ENCODE measurements at places on chromosomes 1 and 21.

- no peak for DNase-seq
These were observed 35.7 kb downstream of the ZBTB8B start for GRCh38 chr1:32500387-32501209.

GRCh38 chr1:95548211-95548610 is 314.2 kb downstream of the RWDD3 start:
- no peak for DNase-seq

DNA sequence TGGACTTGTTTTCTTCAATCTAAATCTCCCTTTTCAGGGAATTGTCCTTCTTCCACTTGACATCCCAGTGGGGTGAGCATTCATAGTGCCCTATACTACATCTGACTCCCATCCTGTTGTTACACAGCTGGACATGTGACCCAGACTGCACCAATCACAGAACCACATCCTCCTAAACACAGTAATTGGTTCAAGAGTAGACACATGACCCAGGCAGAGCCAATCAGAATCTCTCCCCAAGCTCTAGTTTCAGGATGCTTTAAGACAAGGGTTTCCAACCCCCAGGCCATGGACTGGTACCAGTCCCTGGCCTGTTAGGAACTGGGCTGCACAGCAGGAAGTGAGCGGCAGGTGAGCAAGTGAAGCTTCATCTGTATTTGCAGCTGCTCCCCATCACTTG is 5.6 kb upstream of the DDOST start:
- no peak for DNase-seq

- DNase-seq, result no peak
These were observed 30.6 kb upstream of the MCOLN3 start for GRCh38 chr1:85078903-85079302.

- no peak for DNase-seq
These were observed 2.5 kb downstream of the S100A9 start for GRCh38 chr1:153360190-153360589.

- no peak for DNase-seq
These were observed 30.5 kb downstream of the CAMTA1 start for GRCh38 chr1:6815726-6816125.

DNA sequence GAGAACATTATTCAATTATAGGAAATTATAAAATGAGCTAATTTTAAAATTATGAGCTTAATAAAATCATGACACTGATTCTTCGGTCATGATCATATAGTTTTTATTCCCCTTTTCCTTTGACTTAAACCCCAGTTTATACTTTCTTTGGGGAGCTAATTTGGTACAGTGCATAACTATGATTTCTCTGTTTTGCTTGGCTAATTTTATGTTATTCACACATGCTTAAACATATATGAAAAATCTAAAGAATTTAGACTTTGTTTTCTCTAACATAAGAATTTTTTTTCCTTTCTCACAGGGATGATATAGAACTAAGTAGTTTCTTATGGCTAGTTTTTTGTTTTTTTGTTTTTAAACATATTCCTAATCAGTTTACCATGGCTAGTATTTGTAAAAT is 52.5 kb downstream of the STXBP3 start:
- no peak for DNase-seq

GRCh38 chr1:78854556-78854955 is 152.0 kb downstream of the ADGRL4 start:
- DNase-seq, result no peak

GRCh38 chr21:36104317-36105300 is 30.3 kb upstream of the CBR3 start:
- no peak for DNase-seq

GRCh38 chr1:230820568-230820967 is 47.8 kb downstream of the C1orf198 start:
- no peak for DNase-seq

DNA sequence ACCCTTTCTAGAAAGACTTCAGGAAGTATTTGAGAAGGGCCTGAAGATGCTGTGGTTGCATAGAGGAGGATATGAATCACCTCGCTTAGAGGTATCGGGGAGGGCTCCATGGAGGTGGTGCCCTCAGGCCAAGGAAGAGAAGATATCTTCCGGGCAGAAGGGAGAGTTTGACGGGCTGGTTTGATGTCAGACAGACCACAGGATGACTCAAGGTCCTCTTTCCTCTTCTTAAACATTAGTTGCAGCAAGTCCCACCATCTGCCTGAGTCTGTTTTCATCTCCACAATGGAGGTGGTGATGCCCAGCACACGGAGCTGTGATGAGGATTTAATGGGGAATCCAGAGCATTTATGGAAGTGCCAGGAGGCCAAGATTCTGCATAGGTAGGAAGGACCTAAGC is 25.1 kb upstream of the RUNX3 start:
- no peak for DNase-seq

- DNase-seq, result no peak
These were observed 41.2 kb downstream of the BACE2 start for GRCh38 chr21:41209016-41209619.

- no peak for DNase-seq
These were observed 29.1 kb upstream of the GRHL3 start for GRCh38 chr1:24289937-24290595.

GRCh38 chr1:155049651-155050559 is 1.2 kb upstream of the ADAM15 start:
- no peak for DNase-seq

DNA sequence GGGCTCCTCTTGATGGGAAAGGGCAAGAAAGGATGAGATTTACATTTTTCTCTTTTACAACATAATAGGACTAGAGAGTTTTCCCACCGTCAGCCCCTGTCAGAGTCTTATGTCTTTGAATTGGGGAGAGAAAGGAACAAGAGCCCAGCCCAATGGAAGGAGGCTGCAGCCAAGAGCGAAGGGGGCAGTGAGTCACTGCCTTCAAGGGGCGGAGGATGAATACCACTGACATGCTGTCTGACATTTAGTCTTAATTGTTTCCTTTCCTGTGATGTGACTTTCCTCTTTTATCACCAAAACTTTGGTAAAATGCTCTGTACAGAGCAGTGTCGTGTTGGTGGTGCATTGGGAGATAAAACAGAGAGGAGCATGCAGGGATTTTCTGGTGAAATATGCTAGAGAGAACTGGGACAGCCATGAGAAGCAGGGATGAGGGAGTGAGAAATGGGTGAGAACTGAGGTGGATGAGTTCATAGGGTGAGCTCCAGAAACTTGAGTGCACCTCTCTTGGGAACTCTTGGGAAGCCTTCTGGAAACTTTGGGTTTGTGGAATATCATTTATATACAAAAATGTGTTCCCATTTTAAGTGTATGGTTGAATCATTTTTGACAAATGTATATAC is 179.9 kb upstream of the FGGY start:
- DNase-seq, result no peak

- no peak for DNase-seq
These were observed 95.3 kb upstream of the ACTRT2 start for GRCh38 chr1:2925918-2926317.

GRCh38 chr1:214920337-214920736 is 162.2 kb upstream of the KCNK2 start:
- DNase-seq, result no peak

- DNase-seq, result no peak
These were observed 626 bp downstream of the PTP4A2 start for GRCh38 chr1:31937300-31938183.

DNA sequence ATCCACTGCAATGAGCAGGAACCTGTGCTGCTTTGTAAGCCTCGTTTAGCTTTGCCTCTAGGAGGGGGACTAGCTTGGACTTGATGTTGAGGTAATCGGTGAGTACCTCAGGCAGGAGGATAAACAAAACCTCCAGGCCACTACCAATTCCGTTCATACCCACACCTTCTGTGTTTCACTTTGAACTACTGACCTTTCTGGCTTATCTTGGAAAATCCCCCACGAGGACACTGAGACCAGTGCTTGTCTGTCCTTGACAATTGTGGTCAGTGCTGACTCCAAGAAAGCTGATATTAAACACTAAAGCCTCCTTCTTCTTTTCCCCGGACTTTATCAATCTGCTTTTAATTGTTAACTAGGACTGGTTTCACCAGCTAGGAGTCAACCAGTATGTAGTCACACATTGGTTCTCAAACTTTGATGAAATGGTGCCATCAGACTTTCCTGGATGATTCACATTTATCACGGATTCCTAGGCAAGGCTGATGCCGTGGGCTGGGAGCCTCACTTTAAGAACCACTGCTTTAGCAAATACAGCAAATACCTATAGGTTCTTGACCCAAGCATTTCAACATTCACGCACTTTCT is 52.7 kb downstream of the TGFB2 start:
- no peak for DNase-seq

GRCh38 chr21:36422279-36423098 is 37.3 kb downstream of the CHAF1B start:
- no peak for DNase-seq
